Articular chondrocyte of knee joint (primary cell): ENCODE measurements at places on chromosomes 11 and 22. TPM values are rescaled to one million over a fixed set of nuclear protein-coding genes. Genes with fewer than 3 reads are reported as not detected.

Gene OR51B5
- total RNA-seq: 0.11 and 0.26 TPM in 2 replicates

Gene SCGB1A1
- total RNA-seq: not detected in 2 replicates

Gene PARVA
- 107 and 119 TPM in 2 replicates for total RNA-seq

Gene GPR83
- total RNA-seq: not detected in 2 replicates

Gene PAMR1
- 11.9 and 33.9 TPM in 2 replicates for total RNA-seq

Gene DRD2
- total RNA-seq: 0.11 TPM in 1 of 2 replicates, not detected in the other

Gene FHIP1B
- 11.8 TPM in 2 replicates for total RNA-seq

Gene BTBD18
- not detected in 2 replicates for total RNA-seq

Gene CALCB
- not detected in 2 replicates for total RNA-seq

Gene LRRC55
- not detected in 2 replicates for total RNA-seq

Gene ZNF280B
- 1.5 and 1.6 TPM in 2 replicates for total RNA-seq

Gene TRMU
- 22.2 and 23.1 TPM in 2 replicates for total RNA-seq

Gene KDM4E
- total RNA-seq: not detected in 2 replicates

Gene RNF214
- 14.2 and 17.0 TPM in 2 replicates for total RNA-seq

Gene WT1
- not detected in 2 replicates for total RNA-seq

Gene SAA1
- total RNA-seq: 0.32 and 0.39 TPM in 2 replicates

Gene OR52I2
- not detected in 2 replicates for total RNA-seq

Gene RNF169
- 35.7 and 39.6 TPM in 2 replicates for total RNA-seq

Gene PPP1R14B
- total RNA-seq: 104 and 126 TPM in 2 replicates

Gene MPPED1
- total RNA-seq: 0.32 and 0.39 TPM in 2 replicates

Gene CDC42EP2
- total RNA-seq: 21.0 and 24.5 TPM in 2 replicates

Gene GLYATL1
- total RNA-seq: 0.13 and 0.43 TPM in 2 replicates

Gene CHRDL2
- 0.39 TPM in 1 of 2 replicates, not detected in the other for total RNA-seq

Gene SLC7A4
- total RNA-seq: not detected in 2 replicates

Gene LMNTD2
- 0.26 and 0.32 TPM in 2 replicates for total RNA-seq

Gene SLC22A9
- not detected in 2 replicates for total RNA-seq

Gene NXPE4
- not detected in 2 replicates for total RNA-seq

Gene OR52W1
- total RNA-seq: not detected in 2 replicates

Gene ADM
- 447 and 882 TPM in 2 replicates for total RNA-seq

Gene KRTAP5-9
- 0.39 TPM in 1 of 2 replicates, not detected in the other for total RNA-seq

Gene AMOTL1
- 39.7 and 47.1 TPM in 2 replicates for total RNA-seq

Gene TENM4
- total RNA-seq: 0.13 and 3.7 TPM in 2 replicates

Gene PATZ1
- total RNA-seq: 12.1 and 14.1 TPM in 2 replicates

Gene LRRC4C
- total RNA-seq: under 0.01 and 0.13 TPM in 2 replicates

Gene GRM5
- total RNA-seq: not detected in 2 replicates

Gene RAB1B
- 74.4 and 77.1 TPM in 2 replicates for total RNA-seq

Gene SPI1
- not detected in 2 replicates for total RNA-seq

Gene MMP1
- 13.7 and 21.8 TPM in 2 replicates for total RNA-seq

Gene KCNE3
- total RNA-seq: 1.2 and 1.7 TPM in 2 replicates

Gene OR52E8
- total RNA-seq: not detected in 2 replicates

Gene OR10A2
- not detected in 2 replicates for total RNA-seq

Gene SSH3
- total RNA-seq: 15.8 and 19.3 TPM in 2 replicates

Gene TRIM51
- not detected in 2 replicates for total RNA-seq

Gene CCDC89
- total RNA-seq: 4.4 and 5.7 TPM in 2 replicates

Gene XKR3
- not detected in 2 replicates for total RNA-seq

Gene CDC42EP1
- 25.0 and 30.8 TPM in 2 replicates for total RNA-seq

Gene OR8B12
- not detected in 2 replicates for total RNA-seq

Gene ANGPTL5
- 60.3 and 110 TPM in 2 replicates for total RNA-seq

Gene OSM
- not detected in 2 replicates for total RNA-seq

Gene MFRP
- 0.11 TPM in 1 of 2 replicates, not detected in the other for total RNA-seq

Gene ACRV1
- 0.11 TPM in 1 of 2 replicates, not detected in the other for total RNA-seq

Gene PDE3B
- total RNA-seq: 4.3 and 8.6 TPM in 2 replicates

Gene CASP1
- 15.8 and 19.9 TPM in 2 replicates for total RNA-seq

Gene APOL4
- total RNA-seq: 0.11 and 0.52 TPM in 2 replicates

Gene MS4A3
- total RNA-seq: not detected in 2 replicates

Gene PRRG4
- under 0.01 and 0.22 TPM in 2 replicates for total RNA-seq

Gene PRSS23
- total RNA-seq: 718 and 741 TPM in 2 replicates
